ENCODE measurements at places on chromosomes 2 and 18.
A peak's percentile ranks its signal among the peaks of the same experiment; 100 is the strongest.

DNA sequence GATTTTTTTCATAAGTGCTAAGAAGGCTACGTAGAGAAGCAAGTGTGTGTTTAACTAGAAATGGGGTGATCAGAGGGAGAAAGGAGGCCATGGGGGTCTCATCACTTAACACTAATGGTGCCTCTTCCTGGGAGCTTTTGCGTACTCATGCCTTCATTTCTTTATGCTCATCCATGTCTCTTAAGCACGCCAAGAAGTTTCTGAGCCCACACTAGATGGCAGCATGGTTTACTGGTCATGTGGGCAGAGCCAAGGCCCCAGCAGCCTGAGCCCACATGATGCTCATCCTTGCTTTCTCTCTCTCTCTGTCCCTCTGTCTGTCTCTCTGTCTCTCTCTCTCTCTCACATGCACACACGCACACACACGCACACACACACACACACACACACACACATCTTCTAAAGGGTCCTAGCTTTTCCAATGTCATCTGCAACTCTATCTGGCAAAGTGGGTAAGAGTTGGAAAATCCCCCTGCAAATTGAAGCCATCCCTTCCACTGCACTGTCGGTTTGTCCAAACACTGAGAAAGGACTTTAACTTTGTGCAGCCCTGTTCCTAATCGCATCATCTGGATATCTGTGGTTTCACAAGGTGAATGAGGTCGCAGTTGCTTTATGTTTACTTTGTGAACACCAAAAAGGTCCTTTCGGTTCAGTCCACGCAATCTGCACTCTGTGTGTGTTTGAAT, 137.1 kb upstream of the CCDC68 start:
- peak; percentile 7 for DNase-seq

DNA sequence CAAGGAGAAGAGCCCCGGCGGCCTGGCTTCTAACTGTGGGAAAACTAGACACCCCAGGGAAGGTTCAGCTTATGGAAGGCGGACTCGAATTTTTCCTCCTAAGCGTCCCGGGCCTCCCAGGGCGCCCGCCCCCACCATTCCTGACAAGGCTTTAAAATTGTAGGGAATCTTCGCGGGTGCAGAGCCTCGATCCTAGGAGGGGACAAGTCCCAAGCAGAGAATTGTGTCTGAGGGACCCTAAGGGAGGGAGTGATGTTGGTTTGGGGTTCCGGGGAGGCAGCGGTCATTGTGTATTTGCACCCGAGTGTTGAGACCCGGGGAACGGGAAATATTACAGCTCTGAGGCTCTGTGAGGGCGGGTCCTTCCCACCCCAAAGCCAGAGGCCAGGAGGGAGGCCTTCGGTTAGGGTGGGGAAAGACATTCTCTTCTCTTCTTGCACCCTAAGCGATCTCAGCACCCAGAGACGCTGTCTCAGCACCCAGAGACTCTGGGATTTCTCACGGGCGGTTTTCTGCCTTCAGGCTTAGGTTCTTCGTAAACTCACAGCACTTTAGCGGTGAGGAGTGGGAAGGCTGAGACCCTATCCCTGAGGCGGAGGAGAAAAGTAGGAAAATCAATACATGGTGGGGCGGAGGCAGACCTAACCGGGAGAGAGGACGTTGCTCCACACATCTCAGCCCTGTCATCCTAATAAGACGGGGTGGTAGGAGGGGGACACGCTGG, 7.6 kb downstream of the OSR1 start:
- DNase-seq = no peak

DNA sequence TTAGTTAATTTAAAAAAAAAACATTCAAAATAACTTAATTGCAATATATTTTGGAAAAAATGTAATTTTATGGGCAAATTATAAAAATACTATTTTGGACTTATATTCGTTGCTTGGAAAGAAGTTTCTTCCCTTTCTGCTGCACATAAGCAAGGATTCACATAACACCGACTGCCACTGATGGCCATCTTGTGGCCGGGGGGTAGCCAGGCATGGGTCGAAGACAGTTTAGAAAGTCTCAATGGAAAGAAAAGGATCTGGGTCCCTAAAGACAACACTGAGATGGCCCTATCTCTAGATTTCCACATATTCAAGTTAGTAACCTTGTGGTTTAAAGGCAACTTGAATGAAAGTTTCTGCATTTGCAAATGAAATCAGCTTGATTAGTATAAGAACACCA, 318.6 kb downstream of the AKAIN1 start:
- DNase-seq = no peak

GRCh38 chr2:176650104-176650837, 381.0 kb downstream of the MTX2 start:
- DNase-seq = no peak

- DNase-seq = no peak
Observed at GRCh38 chr2:86189782-86190416, 5.4 kb downstream of the IMMT start.

DNA sequence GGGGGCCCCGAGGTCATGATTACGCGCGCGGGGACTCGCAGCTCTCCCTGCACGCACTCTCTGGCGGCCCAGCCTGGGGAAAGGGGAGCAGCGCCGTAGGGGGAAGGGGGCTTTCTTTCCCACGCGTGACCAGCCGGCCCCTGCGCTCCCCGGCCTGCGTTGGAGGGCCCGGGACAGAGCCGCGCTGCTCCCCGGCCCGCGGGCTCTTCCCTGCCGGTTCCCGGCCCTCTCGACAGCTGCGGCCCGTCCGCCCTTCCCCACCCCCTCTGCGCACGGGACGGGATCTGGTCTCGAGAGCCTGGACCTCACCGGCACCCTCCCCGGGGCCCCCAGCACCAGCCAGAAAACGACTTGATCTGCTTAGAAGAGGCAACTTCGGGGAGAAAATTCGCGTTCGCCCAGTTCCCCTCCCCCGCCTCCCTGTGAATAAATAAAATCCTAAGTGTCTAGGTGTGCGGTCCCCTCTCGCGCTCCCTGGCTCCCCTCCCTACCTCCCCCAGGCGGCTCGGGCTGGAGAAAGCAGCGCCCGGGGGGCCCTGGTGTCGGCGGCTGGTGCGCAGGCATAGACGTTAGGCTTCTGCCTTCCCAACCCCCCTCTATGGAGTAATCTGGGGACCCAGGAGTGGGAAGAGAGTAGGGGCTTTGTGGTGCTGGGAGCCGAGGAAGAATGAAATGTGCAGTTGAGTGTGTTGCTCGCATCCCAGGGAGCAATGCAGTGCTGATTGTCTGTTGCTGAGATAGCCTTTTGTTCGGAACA, 803 bp upstream of the FIGN start:
- no peak for DNase-seq

DNA sequence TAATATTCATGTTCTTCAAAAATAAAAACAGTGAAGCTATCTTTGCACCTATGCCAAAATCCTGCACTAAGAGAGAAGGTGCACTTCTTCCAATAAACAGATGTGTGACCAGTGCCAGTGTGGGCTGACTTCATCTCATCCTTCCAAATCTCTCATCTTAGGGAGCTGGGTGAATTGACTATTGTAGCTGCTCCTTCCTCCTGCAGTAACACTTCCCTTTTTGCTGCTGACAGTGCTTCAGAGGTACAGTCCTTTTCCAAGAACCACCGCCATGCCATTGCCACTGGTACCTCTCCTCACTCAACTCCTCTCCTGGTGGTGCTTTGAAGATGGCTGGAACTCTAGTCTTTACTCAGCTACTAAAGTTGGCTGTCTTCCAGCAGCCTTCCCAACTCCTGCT, 42.1 kb upstream of the ARHGAP25 start:
- no peak for DNase-seq

DNA sequence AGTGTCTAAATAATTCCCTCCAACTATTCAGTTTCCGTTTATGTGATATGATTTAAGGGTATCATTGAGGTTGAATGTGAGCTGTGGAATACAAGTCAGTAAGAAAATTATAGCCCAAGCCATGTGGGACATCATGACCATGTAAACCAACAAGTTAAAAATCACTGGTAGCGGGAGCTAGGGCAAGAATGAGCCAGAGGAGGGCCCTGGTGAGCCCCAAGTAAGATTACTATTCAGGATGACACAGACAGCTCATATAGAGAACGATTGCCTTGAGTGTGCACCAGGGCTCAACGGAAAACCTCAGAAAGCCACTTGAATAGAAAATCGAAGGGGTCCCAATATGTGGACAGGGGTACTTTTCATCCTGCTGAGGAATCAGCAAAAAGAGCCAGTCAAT, 87.8 kb upstream of the RBMS1 start:
- DNase-seq = no peak

DNA sequence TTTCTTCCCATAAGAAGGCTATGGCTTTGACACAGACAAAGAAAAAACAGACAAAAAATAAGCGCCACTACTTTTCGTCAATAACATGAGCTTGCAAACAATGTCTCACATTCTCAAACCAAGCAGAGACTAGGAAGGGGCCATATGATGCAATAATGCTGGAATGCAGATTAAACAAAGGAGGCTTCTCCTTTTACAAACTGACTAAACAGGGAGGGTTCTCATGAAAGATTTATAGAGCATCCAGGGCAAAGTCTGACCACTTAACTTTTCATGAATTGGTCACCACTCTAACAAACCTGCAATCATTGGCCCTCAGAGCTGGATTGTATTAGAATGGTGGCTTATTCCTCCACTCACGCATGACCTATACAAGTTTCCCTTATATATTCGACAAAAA, 663.3 kb upstream of the CHAC2 start:
- no peak for DNase-seq

- DNase-seq = no peak
Observed at GRCh38 chr2:138716183-138716582, 64.0 kb downstream of the NXPH2 start.

- peak; percentile 40 for DNase-seq
Observed at GRCh38 chr2:176473177-176473576, 203.9 kb downstream of the MTX2 start.

DNA sequence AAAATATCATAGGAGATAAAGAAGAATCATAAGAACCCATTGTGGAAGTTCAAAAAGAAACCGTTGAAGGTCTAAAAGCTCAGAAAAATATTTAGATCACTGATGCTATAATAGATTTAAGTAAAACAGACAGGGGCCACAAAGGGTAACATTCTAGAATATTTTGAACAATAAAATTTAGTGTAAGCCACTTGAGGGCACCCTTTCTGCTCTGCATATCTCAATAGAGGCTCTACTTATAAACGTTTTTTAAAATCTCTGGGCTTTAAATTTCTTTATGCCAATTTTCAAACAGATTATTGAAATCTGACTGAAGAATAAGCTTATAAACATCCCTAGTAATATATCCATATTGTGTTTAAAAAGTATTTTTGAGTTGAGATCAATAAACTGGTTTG, 57.6 kb upstream of the IL1RL1 start:
- no peak for DNase-seq

DNA sequence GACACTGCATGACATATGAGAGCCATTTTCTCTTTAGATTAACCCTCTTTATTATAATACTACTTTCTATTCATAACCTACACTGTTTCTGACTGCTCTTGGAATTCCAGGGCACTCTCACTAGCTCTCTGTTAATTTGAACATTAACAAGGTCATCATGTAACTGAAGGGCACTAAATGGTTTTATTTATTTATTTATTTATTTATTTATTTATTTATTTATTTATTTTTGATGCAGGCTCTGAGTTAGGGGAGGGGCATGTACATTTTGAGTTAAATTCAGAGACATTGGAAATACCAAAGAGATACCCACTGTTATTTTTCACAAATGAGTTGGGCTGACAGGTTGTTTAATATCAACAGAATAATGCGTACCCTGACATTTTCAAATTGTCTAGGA, 1038.7 kb upstream of the NRXN1 start:
- DNase-seq = no peak

DNA sequence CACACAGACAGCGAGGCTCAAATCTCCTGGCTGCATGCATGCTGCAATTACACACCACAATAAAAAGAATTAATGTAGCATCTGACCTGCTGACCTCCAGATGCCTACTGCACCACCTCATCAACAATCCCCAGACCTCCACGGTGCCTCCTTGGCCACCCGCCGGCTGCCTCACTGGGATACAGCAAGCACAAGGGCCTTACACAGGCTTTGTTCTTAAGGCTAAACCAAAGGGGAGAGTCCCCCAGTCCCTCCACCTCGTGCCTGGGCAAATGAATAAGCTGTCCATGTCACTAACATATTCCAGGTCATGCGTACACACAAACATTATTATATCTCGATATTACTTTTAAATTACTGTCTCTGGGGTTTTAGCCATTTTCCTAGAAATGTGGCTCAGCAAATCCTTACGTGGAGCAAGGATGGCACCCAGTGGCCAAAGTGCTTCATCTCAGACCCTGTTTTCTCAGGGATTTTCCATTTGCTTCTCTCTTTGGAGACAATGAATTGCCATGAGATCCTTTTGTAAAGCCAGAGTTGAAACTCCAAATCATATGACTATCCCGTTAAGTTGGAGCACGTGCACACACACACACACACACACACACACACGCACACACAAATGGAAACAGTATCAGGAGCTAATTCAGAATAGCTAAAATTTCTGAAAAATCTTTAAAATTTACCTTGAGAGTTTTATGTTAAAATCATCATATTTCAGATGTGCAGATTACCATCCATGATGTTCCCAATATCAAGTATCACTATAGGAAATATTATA, 313.8 kb downstream of the PDE11A start:
- no peak for DNase-seq

DNA sequence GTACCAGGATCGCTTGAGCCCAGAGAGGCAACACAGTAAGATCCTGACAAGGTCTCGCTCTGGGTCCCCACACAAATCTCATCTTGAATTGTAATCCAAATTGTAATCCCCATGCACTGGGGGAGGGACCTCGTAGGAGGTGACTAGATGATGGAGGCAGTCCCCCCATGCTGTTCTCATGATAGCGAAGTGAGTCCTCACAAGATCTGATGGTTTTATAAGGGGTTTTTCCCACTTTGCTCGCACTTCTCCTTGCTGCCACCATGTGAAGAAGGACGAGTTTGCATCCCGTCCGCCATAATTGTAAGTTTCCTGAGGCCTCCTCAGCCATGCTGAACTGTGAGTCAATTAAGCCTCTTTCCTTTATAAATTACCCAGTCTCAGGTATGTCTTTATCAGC, 46.0 kb upstream of the SERTAD2 start:
- no peak for DNase-seq

GRCh38 chr2:104041351-104041750, 812.6 kb upstream of the POU3F3 start:
- no peak for DNase-seq

GRCh38 chr2:240604291-240604938, 17.9 kb downstream of the CAPN10 start:
- DNase-seq = no peak

GRCh38 chr2:216327447-216327935, 44.8 kb downstream of the MARCHF4 start:
- DNase-seq = no peak

DNA sequence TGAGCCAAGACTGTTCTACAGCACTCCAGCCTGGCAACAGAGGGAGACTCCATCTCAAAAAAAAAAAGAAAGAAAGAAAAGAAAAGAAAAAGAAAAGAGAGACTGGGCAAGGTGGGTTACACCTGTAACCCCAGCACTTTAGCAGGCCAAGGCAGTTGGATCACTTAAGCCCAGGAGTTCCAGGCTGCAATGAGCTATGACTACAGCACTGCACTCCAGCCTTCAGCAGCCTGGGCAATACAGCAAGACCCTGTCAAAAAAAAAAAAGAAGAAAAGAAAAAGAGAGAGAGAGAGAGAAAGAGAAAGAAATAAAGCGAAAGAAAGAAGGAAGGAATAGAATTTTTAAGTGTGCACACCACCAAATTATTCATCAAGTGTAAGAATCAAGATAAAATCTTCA, 2.9 kb downstream of the SPIRE1 start:
- no peak for DNase-seq

GRCh38 chr2:49298230-49298629, 143.9 kb upstream of the FSHR start:
- DNase-seq = no peak

GRCh38 chr2:163733301-163733938, 2.4 kb downstream of the FIGN start:
- DNase-seq = no peak

All from Jurkat, Clone E6-1 (cell line).